Mucosa of descending colon (tissue), 3 donors: ENCODE measurements at places on chromosomes 1 and 21. TPM values are rescaled to one million over a fixed set of nuclear protein-coding genes. Genes with fewer than 3 reads are reported as not detected.

- no peak for DNase-seq
These were observed 96.7 kb upstream of the HP1BP3 start for GRCh38 chr1:20883766-20884165.

GRCh38 chr1:244314921-244315559 is 136.7 kb downstream of the ADSS2 start:
- no peak for DNase-seq

Gene KRTAP21-2
- total RNA-seq = not detected

GRCh38 chr1:28601696-28602095 is 9.6 kb downstream of the RAB42 start:
- DNase-seq = no peak

- DNase-seq = no peak
These were observed 291.8 kb downstream of the CHRM3 start for GRCh38 chr1:239678181-239678580.

Gene CLIC6
- 4.8 TPM for total RNA-seq
